ENCODE measurements at places on chromosomes 16 and 17. TPM values are rescaled to one million over a fixed set of nuclear protein-coding genes. Genes with fewer than 3 reads are reported as not detected.
A peak's percentile ranks its signal among the peaks of the same experiment; 100 is the strongest.

- no peaks in the 10 kb centered on the region for H3K36me3 ChIP-seq
- no peaks in the 10 kb centered on the region for H3K4me1 ChIP-seq
- no peak for DNase-seq
- H3K4me3 ChIP-seq = no peak overlapping the region
- no peaks in the 10 kb centered on the region for H3K27me3 ChIP-seq
These were observed 53.0 kb downstream of the SOCS3 start for GRCh38 chr17:78306913-78307312.

DNA sequence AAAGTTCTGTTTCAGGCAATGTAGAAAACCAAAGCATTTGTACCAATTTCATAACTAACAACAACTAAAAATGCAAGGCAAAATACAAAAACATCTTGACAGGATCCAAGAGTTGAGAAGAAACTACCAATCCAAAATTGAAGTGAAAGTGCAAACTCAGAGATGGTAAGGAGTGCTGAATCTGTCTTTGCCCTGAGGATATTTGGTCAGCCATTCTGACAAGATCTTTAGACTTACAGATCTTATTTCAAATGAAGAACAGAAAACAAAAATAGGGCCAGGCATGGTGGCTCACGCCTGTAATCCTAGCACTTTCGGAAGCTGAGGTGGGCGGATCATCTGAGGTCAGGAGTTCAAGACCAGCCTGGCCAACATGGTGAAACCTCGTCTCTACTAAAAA is 412.8 kb downstream of the ZFHX3 start:
- no peak overlapping the region for H3K27ac ChIP-seq
- H3K4me1 ChIP-seq = no peaks in the 10 kb centered on the region
- no peak overlapping the region for H3K4me3 ChIP-seq
- DNase-seq = no peak
- H3K27me3 ChIP-seq = no peaks in the 10 kb centered on the region
- H3K36me3 ChIP-seq = no peaks in the 10 kb centered on the region

DNA sequence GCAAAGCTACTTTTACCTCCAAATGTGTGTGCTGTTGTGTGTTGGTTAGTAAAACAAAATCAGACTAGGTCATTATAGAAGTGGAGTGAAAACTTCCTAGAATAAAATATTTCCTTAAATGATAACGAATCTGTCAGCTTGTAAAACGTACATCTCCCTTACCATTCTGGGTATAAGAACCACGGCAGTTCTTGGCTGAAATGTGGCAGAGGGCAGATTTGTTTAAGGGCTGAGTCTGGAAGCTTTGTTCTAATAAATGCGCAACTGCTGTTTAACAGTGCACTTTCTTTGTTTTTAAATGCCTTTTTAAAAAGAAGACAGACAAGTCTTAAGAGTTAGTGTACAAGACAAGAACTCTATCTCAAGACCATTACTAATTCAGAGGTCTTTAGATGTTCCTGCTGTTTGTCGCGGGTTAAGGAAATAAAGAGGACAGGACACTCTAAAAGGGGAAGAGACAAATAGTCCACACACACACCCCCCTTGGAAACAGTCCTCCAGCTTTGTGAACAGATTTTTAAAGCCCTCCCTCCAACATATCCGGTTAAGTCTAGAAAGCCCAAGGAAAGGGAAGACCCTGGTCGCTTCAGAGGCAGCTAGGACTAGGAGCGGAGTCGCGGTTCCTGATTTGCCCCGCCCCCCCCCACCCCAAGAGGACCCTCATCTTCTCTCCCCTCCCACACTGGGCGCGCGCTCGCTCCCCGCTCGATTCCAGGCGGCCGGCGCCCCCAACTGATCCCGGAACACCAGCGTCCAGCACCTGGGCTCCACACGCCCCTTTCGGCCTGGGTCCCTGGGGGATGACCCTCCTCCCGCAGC is 658 bp downstream of the SYNRG start:
- no peaks in the 10 kb centered on the region for H3K36me3 ChIP-seq
- no peaks in the 10 kb centered on the region for H3K27me3 ChIP-seq
- peak overlapping the region; percentile 96 for H3K4me3 ChIP-seq

- no peaks in the 10 kb centered on the region for H3K4me1 ChIP-seq
- H3K36me3 ChIP-seq = no peaks in the 10 kb centered on the region
- no peaks in the 10 kb centered on the region for H3K27me3 ChIP-seq
- H3K4me3 ChIP-seq = no peak overlapping the region
- no peak overlapping the region for H3K27ac ChIP-seq
These were observed 12.9 kb upstream of the ELAC2 start for GRCh38 chr17:13030459-13031300.

GRCh38 chr17:76588182-76588581 is 2.5 kb upstream of the ST6GALNAC2 start:
- H3K4me3 ChIP-seq = no peak overlapping the region
- H3K27me3 ChIP-seq = no peaks in the 10 kb centered on the region
- DNase-seq = no peak
- H3K27ac ChIP-seq = no peak overlapping the region
- no peaks in the 10 kb centered on the region for H3K36me3 ChIP-seq

GRCh38 chr16:3458278-3458851 is 14.9 kb downstream of the NAA60 start:
- peak overlapping the region; percentile 91 for H3K27ac ChIP-seq
- no peaks in the 10 kb centered on the region for H3K36me3 ChIP-seq
- peak overlapping the region; percentile 68 for H3K4me3 ChIP-seq
- H3K4me1 ChIP-seq = peaks cover 67% of the 10 kb centered on the region
- DNase-seq = no peak

GRCh38 chr17:1744551-1745512 is 2.2 kb downstream of the SERPINF2 start:
- peaks cover 20% of the 10 kb centered on the region for H3K4me1 ChIP-seq
- no peak overlapping the region for H3K27ac ChIP-seq
- H3K27me3 ChIP-seq = no peaks in the 10 kb centered on the region

DNA sequence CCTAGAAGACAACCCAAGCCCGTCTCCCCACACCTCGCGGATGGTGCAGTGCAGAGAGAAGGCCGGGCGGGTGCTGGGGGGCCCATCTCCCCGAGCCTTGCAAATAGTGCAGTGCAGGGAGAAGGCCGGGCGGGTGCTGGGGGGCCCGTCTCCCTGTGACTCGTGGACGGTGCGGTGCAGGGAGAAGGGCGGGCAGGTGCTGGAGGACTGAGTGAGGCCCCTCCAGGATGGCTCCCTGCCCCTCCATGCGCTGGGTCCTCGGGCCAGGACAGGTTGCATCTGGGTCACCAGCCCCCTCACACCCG is 40.0 kb upstream of the ACSF3 start:
- H3K27ac ChIP-seq = no peak overlapping the region
- DNase-seq = no peak
- H3K36me3 ChIP-seq = no peaks in the 10 kb centered on the region
- H3K4me1 ChIP-seq = no peaks in the 10 kb centered on the region
- H3K27me3 ChIP-seq = no peaks in the 10 kb centered on the region
- H3K4me3 ChIP-seq = no peak overlapping the region

The MILR1 gene
- 3.1 TPM for total RNA-seq

The SLC6A2 gene
- total RNA-seq = 0.59 TPM

The VMO1 gene
- 1.9 TPM for total RNA-seq

The ALDOC gene
- total RNA-seq = 46.2 TPM

The KRTAP4-1 gene
- total RNA-seq = not detected
